ENCODE measurements at places on chromosomes 3 and 15.

GRCh38 chr3:109923431-109923830 lies 586.1 kb upstream of the DPPA4 start:
- no peak for DNase-seq

- DNase-seq: no peak
These were observed 35.8 kb upstream of the PPM1L start for GRCh38 chr3:160720123-160720746.

- DNase-seq: no peak
These were observed 294.8 kb downstream of the PLCL2 start for GRCh38 chr3:17179381-17180205.

- DNase-seq: no peak
These were observed 23.7 kb downstream of the CIP2A start for GRCh38 chr3:108565506-108565905.

DNA sequence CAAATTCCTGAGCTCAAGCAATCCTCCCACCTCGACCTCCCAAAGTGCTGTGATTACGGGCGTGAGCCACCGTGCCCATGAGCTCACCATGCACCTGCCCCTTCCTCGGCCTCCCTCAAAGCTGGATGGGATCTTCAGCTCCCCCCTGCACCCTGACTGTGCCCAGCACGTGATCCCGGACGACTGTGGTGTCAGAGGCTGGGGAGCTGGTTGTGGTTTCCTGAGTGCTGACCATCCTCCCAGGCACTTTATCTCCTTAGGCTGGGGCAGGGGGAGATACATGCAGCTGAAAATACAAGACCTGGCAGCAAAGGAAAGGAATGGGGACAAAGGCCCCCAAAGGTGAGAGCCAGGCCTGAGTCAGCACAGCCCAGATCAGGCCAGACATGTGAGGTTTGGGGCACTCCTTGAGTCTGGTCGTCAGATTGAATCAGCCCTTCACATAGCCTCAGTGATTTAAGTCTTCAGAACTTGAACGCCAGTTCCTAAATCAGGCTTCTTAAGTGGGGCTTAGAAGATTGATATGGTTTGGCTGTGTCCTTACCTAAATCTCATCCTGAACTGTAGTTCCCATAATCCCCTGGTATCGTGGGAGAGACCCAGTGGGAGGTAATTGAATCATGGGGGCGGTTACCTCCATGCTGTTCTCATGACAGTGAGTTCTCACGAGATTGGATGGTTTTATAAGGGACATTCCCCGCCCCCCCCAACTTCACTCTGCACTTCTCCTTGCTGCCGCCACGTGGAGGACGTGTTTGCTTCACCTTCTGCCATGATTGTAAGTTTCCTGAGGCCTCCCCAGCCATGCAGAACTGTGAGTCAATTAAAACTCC lies 35.8 kb downstream of the PRKCD start:
- DNase-seq: no peak

- no peak for DNase-seq
These were observed 313.9 kb downstream of the PTPRG start for GRCh38 chr3:61875046-61875844.

DNA sequence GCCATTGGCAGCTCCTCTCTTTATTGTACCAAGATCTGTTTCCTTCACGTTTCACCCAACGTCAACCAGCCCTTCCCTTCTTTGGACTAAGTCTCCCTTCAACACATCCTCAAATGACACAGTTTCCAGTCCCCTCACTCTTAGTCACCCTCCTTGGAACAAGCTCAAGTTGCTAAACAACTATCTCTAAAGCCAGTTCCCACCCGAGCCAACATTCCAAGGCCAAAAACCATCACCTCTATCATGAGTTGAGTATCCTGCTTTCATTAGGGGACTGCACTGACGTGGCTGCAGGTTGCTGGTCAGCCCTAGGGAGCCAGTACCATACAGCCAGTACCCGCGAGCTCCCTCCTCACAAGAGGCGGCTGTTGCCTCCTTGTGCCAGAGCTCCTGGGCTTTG lies 73.8 kb downstream of the LIPC start:
- DNase-seq: no peak

DNA sequence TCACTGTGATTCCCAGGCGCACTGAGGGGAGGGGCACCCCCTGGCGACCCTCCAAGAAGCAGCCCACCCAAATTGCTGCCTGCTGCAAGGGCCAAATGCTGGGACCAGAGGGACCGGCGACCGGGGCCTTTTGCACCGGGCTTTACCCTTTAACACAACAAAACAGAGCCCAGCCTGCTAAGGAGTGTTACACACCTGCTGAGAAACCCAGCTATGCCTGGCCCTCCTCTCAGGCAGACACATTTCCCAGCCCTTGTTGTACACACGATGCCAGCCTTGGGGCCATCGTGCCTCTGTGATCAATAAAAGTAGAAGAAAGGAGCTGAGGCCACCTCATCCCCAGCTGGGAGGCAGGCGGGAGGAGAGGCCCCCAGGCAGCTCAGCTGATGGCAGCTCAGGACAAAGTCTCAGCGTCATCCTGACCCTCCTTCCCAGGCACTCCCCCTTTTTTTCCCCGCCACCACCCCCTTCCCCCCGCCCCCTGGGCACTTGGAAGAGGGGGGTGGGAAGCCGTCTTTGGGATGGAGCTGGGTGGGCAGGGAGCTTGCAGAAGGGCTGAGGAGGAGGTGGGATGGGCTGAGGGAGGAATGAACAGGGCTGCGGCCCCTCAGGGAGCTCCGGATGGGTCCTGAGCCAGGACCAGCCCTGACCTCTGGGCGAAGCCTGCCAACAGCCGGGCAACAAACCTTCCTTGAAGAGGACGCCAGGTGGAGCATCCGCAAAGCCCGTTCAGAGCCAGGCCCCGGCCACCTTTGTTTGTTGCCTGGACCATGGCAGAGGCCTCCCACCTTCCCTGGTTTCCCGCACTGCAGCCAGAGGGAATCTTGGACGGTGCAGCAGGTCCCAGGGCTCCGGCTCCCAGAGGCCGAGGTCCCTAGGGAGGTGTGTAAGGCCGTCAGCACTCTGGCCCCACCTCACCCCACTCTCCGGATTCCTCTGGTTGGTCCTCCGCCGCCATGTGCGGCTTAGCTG lies 45.9 kb upstream of the SEC61A1 start:
- no peak for DNase-seq

DNA sequence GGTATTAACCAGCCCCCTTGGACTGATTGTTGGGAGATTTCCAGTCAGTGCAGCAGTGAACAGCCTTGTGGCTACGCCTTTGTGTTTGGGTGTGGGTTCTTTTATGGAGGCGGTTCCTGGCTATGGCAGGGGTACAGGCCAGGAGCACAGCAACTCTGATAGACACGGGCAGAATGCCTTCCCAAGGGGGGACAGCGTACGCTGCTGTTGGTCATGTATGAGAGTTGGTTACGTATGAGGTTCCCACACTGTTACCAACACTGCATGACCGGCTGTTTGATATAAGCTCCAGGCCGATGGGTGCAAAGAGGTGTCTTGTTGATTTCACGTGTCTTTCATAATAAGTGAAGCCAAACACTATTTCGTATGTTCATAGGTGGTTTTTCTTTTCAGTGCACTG lies 187.8 kb downstream of the NSMCE3 start:
- DNase-seq: no peak

DNA sequence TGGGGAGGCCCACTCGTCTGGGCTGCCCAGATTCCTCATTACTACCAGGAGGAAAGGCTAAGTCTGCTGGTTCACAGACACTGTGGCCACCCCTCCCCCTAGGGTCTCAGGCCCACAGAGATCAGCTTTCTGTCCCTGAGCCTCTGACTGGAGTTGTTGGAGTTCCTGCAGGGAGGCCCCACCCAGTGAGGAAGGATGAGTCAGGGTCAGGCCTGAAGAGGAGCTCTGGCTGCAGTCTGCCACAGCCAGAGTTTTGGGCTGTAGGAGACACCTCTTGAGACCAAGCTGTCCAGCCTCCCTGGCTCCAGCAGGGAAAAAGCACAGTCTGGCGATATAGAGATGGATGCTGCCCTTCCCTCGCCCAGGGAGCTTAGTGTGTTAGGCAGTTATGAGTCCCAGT lies 720.9 kb upstream of the SEMA6D start:
- DNase-seq: no peak

DNA sequence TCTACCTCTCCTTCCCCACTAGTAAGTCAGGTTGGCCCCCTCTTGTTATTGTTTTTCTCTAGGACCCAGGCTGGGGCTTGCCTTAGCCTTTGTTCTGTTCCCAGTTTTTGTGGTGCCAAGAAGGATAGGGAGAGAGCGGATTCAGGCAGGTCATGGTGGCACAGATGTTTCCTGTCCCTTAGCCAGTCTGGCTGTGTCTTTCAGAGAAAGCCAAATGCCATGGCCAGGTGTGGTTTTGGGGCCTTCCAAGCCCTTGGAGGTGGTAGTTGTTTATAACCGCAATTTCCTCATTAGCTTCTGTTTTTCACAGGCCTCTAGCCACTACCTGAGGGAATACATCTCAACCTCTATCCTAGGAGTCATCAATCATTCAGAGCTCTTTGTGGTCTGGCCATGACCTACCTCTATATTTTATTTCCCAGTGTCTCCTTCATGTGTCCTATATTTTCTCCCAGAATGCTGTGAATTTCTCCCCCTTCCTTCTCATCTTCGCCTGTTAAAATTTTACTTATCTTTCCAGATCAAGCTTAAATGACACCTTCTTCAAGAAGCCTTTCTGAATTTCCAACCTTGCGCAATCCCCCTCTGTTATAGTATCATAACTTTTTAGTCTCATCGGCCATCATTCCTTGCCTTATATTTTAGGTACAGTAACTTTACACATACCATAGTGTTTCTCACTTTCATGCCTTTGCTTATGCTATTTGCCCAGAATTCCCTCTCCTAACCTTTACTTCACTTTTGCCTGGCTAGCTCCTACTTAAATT lies 38.2 kb downstream of the TIMP4 start:
- no peak for DNase-seq

- DNase-seq: no peak
These were observed 319.4 kb upstream of the STAC start for GRCh38 chr3:36060950-36061349.

- DNase-seq: no peak
These were observed 3.5 kb upstream of the PIF1 start for GRCh38 chr15:64828985-64829384.

- DNase-seq: no peak
These were observed 65.6 kb upstream of the MYZAP start for GRCh38 chr15:57526076-57526475.

GRCh38 chr3:124514683-124515082 lies 215.6 kb upstream of the UMPS start:
- no peak for DNase-seq

- no peak for DNase-seq
These were observed 1.8 kb downstream of the FOXL2 start for GRCh38 chr3:138944929-138945708.

DNA sequence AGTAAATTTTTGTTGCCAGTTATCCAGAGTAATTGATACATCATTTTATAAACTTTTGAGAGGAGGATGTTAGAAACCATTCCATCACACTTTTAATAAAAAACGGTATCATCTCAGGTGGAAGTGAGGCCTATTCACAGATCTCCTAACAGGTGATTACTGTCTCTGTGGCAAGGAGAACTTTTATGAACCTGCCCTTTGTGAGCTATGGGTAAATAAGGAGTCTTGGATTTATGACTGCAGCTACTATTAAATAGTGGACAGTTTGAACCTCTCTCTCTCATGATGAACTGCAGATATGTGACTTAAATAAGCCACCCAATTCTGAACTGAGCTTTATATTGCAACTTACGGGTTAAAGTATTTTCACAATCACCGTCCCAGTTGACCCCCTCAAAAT lies 45.7 kb downstream of the ZFAND6 start:
- DNase-seq: no peak

- DNase-seq: no peak
These were observed 317.4 kb downstream of the NAALADL2 start for GRCh38 chr3:175176556-175176955.

DNA sequence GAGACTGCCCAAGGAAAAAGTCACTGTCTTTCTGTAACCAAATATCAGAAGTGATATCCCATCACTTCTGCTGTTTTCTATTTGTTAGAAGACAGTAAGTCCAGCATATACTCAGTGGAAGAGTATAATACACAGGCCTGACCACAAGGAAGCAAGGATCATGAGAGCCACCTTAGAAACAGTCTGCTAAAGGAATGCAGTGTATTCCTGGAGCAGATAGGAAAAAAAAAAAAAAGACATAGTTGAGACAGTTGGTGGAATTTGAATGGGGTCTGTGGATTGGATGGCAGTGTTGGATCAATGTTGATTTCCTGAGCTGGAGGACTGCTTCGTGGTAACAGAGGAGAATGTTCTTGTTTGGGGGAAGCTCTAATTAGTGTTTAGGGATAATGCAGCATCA lies 26.5 kb upstream of the FBXL2 start:
- no peak for DNase-seq

DNA sequence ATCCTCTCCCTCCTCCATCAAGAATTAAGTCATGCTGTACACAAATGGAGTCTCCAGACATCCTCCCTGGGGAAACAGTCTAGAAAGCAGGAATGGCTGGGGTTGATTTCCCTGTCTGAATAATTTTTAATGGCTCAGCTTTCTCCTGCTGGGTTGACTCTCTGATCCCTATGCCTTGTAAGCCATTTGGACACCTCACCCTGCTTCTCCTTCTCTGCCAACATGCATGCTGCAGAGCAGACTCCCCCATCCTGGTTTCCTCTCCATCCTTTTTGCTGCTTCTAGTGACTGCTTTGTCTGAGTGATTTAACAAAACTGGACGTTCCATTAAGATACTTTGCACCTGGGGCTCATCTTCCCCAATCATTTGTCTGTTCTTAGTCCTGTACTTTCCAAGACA lies 22.2 kb downstream of the SV2B start:
- DNase-seq: no peak

GRCh38 chr3:89002191-89002590 lies 105.2 kb upstream of the EPHA3 start:
- no peak for DNase-seq

GRCh38 chr3:105398437-105398836 lies 31.7 kb downstream of the ALCAM start:
- no peak for DNase-seq

DNA sequence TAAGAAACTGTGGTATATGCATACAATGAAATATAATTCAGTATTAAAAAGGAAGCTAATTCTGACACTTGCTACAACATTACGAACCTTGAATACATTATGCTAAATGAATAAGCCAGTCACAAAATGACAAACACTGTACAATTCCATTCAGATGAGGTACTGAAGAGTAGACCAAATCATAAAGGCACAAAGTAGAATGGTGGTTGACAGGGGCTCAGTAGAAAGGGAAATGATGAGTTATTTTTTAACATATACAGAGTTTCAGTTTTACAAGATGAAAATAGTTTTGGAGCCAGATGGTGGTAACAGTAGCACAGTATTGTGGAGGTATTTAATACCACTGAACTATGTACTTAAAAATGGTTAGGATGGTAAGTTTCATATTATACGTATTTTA lies 254.6 kb upstream of the RBMS3 start:
- DNase-seq: no peak

GRCh38 chr3:17678116-17678741 lies 64.2 kb downstream of the TBC1D5 start:
- no peak for DNase-seq

Data from SW 1271 (cell line).